ENCODE measurements at places on chromosomes 11 and 22.

DNA sequence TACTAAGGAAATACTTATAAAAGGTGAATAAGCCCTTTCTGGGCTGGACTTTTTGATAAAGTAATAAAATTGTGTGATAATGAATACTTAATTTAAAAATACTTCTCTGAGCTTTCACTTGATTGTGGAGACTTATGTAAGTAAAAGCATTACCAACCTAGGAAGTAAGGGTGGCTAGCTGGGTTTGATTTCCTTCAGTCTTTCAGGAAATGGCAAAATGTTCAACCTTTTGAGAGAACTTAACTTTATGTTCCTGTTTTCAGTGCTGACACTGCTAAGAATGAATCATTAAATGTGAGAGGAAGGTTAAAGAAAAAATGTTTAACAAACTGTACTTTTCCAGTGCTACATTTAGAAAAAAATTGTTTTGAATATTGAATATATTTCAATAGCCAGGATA lies 900.3 kb downstream of the METTL15 start:
- DNase-seq = no peak

DNA sequence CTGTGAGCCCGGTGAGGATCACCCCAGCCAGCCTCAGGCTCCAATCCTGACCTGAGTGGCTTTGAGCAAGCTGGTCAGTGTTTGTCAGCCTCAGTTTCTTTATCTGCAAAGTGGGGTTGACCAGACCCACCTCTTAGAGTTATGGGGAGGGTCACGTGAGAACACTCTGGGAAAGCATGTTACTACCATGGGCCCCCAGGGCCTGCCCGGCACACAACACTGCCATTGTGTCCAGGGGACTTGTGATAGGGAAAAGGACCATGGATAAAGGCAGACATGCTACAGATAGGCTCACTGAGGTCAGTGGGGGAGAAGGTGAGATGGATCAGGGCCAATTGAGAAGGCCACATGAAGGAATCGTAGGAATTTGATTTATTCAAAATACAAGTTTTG lies 32.1 kb upstream of the SUSD2 start:
- DNase-seq = no peak

DNA sequence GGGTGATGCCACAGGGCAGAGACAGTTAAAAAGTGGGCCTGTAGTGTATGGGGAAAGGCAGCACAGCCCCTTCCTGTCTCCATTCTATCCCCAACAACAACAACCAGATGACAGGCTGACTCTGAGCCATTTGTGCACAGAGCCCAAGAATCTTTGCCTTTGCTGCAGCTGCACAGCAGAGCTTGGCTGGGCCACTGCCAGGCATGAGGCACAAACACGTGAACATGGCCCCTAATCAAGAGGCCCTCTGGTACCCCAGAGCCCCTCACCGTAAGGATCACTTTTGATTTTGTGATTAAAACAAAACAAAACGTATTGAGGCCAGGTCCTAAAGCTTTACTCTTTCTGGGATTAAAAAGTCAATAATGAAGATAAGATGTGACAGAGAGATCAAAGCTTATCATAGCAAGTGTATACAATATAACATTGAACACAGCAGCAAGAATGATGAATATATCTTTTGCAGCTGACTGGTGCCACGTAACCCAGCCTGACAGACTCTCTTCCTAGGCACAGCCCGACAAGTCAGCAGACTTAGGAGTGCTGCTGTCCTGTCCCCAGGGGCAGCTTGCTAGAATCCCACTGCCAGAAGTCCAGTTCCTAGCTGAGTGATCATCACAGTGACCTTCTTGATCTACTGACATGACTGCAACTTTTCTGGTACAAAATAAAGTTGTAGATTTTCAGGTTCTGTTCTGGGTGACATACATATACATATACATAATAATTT lies 117.8 kb downstream of the SERGEF start:
- no peak for DNase-seq

- no peak for DNase-seq
Measured at GRCh38 chr11:41146326-41146725, 313.1 kb downstream of the LRRC4C start.

- DNase-seq = no peak
Measured at GRCh38 chr11:44746894-44747293, 20.1 kb downstream of the TSPAN18 start.

All from activated T-helper 1 cell treated with anti-CD3 and anti-CD28 coated beads, Interleukin-2, amount 50 U/mL, for 16 hours (primary cell).